Right hindlimb (tissue), 1 donor: ENCODE measurements at places on chromosomes 2 and 18.

DNA sequence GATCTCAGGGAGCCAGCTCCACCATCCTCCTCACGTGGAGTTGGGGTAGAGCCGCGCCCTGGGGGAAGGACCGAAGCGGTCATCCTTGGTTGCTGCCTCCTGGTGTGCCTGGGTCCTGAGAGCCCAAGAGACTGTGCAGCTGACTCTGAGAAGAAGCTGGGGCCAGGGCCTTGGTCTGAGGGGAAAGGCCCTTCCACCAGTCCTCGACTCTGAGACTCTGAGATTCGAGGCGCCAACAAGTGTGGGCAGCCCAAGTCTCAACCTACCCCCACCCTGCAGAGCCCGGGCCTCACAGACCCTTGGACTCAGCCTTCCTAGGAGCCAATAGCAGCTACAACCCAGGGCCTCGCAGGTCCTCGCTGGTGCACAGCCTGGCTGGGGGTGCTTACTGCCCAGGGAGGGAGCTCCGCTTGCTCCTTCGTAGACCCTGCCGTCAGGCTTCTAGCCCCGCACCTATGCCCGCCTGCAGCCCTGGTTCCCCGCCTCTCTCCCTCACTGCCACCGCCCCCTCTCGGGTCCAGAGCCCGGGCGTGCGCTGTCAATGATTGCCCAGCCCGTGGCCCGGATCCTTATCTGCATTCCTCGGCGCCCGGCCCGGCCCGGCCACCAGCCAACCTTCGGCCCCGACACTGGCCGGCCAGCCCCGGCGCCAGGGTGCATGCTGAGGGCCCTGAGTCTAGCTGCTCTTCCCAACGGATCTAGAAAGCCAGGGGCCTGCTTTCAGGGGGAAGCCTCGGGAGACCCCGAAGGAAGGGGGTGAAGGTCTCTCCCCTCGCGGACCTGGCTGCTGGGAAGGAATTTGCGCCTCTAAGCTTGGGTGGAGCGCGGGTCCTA is 2.0 kb downstream of the IHH start:
- DNase-seq = no peak

- DNase-seq = no peak
Observed at GRCh38 chr2:118791483-118791882, 56.0 kb downstream of the EN1 start.

- no peak for DNase-seq
Observed at GRCh38 chr2:39772812-39773152, 6.3 kb downstream of the THUMPD2 start.

DNA sequence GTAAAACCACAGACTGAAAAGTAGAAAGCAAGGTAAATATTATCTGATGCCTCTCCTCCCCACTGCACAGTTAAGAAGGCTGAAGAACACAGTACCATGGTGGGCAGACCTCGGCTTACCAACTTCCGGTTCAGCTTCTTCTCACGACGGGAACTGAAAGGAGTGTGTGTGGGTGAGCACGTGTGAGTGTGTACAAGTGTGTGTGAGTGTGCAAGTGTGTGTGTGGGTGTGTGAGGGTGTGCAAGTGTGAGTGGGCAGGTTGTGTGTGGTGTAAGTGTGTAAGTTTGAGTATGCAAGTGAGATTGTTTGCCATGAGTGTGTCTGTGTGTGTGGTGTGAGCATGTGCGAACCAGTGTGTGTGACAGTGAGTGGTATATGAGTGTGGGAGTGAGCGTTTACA is 103.5 kb downstream of the ADD2 start:
- no peak for DNase-seq

- DNase-seq = no peak
Observed at GRCh38 chr2:7665880-7666279, 748.7 kb downstream of the RNF144A start.

GRCh38 chr2:45823723-45824206 is 172.3 kb downstream of the PRKCE start:
- DNase-seq = peak; percentile 85

GRCh38 chr2:158153270-158154015 is 51.8 kb downstream of the UPP2 start:
- no peak for DNase-seq

DNA sequence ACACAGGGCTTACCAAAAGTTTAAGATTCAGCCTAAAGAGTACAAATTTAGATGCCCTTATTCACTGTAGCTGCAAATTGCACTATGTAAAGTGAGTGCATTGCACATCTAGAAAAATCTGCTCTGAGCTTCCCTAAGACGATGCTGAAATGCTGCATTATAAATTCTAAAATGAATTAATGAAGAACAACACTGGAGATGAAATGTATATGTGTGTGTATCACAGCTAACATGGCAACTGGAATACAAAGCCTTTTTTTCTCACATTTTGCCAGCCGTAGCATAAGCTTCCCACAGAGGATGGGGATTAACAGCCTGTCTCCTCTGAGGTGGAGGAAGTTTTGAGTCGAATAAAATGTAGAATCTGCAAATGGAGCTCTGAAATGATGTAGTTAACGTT is 338.3 kb upstream of the ZEB2 start:
- DNase-seq = no peak

DNA sequence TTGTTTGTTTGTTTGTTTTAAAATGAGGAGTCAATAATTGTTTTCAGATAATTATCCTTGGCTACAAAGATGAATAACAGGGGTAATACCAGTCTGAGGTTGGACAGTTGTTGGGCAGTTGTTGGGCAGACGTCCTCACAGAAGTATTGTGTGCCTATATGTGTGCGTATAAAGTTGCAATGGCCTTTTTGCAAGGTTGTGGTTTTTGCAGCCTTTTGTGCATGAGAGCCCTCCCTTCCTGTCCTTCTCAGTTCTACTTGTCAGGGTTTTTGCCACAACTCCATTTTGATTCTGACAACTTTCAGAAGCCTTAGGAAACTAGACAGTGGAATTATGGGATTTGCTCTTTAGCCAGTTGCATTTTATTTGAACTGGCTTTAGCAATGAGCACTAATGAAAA is 6.0 kb upstream of the STK39 start:
- no peak for DNase-seq

DNA sequence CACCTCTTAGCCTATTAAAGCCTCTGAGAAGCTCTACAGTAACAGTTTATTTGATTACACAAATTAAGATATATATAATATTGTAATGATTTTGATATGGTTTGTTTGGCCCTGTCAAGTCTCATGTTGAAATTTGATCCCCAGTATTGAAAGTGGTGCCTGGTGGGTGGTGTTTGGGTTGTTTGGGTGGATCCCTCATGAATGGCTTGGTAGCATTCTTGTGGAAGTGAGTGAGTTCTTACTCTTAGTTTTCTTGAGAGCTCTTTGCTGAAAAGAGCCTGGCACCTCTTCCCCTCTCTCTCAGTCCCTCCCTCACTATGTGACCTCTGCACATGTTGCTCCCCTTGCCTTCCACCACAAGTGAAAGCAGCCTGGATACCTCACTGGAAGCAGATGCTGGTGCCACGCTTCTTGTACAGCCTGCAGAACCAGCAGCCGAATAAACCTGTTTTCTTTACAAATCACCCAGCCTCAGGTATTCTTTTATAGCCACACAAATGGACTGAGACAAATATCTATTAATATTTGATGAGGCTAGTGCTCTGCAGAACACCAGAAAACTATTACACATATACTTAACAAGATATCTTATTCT is 52.8 kb downstream of the SLC4A10 start:
- no peak for DNase-seq

DNA sequence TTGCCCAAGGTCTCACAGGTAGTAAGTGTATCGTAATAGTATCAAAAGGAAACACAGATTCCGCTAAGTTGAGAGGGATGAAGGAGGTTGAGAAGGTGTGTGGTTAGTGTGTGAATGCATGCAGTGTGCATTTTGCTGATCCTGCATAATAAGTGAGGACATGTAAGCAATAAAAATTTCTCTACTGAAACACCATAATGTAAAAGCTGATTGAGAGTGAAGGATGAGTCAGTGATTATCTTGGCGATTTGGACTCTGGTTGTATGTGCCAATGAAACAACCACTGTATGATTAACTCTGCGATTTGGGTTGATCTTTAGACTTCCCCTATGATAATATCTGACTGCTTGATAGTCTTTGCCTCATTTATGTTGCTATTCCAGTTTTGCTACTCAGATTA is 16.7 kb upstream of the ADGRF3 start:
- no peak for DNase-seq

DNA sequence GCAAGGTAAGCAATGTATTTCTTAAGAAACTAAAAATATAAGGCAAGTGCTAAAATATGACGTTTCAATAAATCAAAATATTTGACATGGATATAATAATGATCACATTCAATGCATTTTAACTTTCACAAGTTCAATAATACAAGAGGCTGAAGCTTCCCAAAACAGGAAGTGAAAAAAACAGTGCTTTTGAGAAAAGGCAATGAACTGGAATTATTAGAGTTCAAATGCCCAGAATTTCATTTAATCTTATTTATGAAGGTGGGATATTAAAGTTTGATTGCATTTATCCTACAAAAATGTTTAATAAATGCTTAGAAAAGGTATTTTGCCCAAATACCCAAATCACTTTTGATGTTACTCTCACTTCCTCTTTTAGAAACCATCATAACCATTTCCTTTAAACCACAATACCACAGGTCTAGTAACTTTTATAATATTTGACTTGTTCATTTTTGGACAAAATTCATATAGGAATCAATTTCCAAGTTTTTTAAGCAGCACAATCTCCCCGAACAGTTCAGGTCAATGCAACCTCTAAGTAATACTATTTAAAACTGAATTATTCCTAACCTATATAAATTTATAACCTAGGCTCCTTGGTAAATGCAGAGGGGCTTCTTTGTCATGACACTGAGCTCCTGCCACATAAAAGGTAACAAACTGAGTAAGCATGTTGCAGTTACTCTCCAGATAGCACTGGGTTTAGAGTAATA is 2.1 kb downstream of the NCKAP1 start:
- no peak for DNase-seq

DNA sequence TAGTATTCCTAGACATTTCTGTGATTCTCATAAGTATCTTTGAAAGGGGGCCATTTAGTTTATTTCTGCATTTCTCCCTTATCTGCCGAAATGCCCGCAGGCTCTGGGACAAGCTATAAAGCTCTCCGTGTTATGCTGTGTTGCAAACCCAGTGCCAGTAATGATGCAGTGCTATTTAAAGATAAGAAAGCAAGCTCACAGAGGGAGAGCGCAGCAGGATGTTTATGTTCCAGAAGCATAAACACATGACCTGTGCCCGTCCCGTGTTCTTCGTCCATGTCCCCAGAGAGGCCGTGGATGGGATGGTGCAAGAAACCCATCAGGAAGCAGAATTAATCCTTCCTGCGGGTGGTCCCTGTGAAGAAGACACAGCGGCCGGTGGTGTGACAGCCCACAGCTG is 99.4 kb downstream of the NEDD4L start:
- DNase-seq = no peak

- no peak for DNase-seq
Observed at GRCh38 chr2:227834916-227835650, 21.4 kb downstream of the CCL20 start.
